ENCODE measurements at places on chromosomes 12 and 14.

DNA sequence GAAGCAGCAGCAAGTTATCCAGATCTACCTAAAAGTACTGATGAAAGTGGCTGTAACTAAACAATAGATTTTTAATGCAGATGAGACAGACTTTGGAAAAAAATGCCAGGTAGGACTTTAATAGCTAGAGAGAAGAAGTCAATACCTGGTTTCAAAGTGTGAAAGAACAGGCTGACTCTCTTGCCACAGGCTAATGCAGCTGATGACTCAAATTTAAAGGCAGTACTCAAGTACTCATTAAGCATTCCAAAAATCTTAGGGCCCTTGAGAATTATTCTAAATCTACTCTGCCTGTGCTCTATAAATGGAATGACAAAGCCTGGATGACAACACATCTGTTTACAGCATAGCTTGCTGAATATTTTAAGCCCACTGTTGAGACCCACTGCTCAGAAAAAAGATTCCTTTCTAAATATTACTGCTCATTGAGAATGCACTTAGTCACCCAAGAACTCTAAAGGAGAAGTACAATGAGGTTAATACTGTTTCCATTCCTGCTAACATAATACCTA lies 68.6 kb upstream of the SYT1 start:
- no peak for DNase-seq

- no peak for DNase-seq
These were observed 580.1 kb downstream of the ALG10 start for GRCh38 chr12:34602213-34602940.

DNA sequence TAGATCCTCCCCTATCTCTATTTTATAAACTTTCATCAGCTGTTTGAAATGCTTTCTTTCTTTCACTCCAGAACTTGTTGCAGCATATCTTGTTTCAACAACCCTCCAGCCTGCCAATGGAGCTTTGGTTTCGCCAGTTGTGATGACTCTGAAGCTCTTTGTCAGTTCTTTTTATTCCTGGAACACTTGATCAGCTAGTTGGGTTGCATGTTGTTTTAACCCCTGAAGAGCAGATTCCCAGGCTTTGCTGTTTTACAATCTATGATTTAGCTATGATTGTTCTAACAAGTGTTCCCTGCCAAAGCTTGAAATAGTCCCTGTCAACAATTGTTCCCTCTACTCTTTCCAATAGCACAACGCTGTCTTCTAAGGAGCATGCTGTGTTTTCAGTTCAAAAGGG lies 50.6 kb upstream of the FUT8 start:
- peak; percentile 83 for DNase-seq

- no peak for DNase-seq
These were observed 51.4 kb downstream of the CLMN start for GRCh38 chr14:95268350-95268749.

DNA sequence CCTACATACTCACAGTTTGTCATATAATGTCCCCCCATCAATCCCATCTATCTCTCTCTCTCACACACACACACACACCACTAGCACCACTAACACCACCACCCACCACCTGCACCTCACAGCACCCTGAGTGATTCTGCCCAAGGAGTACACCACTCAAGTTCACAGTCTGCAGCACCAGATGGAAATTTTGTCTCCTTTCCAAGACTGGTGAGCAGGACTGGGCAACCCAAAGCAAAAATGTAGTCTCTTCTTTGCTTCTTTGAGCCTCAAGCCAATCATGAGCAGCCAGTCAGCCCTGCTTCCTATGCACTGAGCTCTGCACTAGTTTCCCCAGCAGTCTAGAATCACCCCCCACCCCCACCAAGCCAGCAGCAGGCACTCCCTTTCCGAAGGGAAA lies 15.0 kb upstream of the ARMH4 start:
- peak; percentile 18 for DNase-seq

DNA sequence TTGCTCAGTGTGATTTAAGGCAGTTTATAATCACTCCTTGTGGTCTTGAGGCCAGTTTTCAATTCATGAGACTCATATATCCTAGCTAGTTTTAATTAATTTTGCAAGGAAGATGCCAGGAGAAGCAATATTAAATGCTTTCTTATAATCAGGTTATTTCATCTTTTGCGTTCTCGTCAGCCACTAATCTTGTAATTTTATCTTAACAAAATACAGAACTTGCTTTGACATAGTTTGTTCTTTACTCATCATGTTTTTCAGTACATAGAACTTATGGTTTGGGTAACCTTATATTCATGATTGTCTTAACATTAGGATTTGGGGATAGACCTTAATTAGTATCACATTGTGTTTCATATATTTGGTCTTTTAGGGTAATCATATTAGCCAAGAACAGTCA lies 76.0 kb downstream of the LIN52 start:
- no peak for DNase-seq

DNA sequence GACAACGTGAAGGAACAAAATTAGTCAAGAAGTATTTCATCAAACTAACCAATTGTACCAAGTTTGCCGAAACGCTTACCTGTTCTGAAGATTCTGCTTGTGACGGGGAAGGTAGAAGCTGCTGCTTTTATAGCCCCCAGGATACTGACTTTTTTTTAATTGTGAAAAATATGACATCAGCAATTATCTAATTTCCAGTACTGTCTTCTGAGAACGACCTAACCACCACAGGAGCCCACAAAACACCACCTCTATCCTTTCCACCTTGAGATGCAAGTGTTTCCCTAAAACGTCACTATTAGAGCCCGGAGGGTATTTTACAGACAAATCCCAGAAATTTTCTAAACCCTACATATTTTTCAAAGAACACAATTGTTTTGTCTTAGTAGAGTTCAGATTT lies at the start of gene IL22:
Gene IL22, minus strand, starts transcription at position 101 of the 400 bp plus-strand sequence. CDS start 156 bp downstream, outside the sequence.
- DNase-seq = no peak

DNA sequence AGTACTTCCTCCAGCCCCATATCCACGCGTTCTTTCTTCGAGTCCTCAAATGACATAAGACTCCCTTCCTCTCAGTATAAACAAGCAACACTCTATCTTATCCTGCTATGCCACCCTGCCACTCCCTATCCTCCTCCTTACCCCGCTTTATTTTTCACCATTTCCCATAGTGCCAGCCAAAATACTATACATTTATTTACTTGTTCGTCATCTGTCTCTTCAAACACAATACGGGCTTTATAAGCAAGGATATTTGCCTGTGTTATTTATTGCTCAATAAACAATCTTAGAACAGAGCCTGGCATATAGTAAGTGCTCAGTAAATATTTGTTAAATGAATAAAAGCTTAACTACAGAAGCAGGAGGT lies 444.9 kb downstream of the EGLN3 start:
- DNase-seq = no peak

DNA sequence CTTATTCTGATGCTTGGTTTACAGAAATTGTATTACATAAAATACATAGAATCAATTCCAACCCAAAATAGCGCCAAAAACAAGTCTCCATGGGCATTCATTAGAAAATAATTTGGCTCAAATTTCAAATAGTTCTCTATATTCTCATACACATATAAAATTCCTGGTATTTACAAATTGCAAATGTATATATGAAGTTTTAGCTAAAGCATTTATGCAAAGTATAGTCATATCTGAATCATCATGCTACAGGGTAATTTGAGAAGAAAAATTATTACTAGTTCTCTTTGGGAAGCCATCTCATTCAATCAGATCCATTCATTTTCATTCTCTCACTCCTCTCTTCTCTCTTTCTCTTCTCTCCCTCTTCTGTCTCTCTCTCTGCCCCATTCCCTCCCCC lies 257.8 kb downstream of the DPF3 start:
- DNase-seq = no peak

GRCh38 chr12:793711-794110 lies 41.3 kb downstream of the WNK1 start:
- DNase-seq = no peak

DNA sequence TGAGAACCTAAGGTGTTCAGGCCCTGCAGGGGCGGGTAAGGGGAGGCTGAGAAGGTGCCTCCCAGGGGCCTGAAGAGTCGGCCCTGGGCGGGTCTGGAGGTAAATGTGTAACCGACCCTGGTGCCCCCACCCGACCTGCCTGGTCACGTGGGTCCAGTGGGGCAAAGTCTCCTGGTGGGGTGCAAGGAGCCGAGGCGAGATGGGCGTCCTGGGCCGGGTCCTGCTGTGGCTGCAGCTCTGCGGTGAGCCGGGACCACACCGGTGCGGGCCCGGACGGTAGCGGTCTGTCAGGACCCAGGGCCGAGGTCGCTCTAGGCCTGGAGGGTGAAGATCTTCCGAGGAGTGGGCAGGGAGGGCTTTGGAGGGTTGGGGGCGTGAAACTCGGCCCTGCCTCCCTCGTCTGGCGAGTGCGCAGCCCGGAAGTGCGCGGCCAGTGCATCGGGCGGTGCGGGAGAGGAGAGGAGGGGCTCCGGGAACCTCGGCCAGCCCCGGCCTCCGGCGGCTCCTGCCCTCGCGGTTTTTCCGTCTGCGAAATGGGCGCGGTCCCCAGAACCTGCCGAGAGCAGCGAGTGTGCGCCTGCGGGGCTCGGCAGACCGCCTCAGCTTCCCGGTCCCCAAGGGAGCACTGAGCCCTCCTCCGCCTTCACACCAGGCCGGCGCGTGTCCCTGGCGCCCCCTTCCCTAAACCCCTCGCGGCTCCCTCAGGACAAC lies at the start of gene AMN:
Gene AMN, plus strand, starts transcription at position 174 of the 711 bp plus-strand sequence. Its CDS starts 26 bp downstream, at position 200.
- no peak for DNase-seq

- DNase-seq = peak; percentile 42
These were observed 64.2 kb downstream of the MBIP start for GRCh38 chr14:36256126-36256801.

GRCh38 chr14:104295681-104296387 lies 157.4 kb downstream of the KIF26A start:
- DNase-seq = no peak

GRCh38 chr14:76923431-76924370 lies 97.5 kb downstream of the LRRC74A start:
- no peak for DNase-seq

- no peak for DNase-seq
These were observed 25.2 kb downstream of the RASSF3 start for GRCh38 chr12:64635356-64635998.

DNA sequence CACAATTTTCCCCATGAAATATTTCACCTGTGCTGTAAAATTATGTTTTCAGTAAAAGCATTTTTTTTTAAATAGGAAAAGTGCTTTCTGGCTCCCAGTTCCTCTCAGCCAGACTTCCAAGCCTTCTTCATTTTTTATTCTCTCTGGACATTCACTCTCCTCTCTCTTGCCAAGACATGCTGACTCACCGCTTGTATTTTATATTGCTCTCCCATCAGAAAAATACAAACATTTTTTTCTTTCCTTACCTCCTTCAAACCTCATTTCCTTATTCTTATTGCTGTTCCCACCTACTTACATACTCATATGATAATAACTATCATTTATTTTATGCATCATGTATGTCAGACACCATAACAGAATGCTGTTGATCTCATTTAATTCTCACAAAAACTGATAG lies 37.7 kb upstream of the ZNF641 start:
- DNase-seq = peak; percentile 40

DNA sequence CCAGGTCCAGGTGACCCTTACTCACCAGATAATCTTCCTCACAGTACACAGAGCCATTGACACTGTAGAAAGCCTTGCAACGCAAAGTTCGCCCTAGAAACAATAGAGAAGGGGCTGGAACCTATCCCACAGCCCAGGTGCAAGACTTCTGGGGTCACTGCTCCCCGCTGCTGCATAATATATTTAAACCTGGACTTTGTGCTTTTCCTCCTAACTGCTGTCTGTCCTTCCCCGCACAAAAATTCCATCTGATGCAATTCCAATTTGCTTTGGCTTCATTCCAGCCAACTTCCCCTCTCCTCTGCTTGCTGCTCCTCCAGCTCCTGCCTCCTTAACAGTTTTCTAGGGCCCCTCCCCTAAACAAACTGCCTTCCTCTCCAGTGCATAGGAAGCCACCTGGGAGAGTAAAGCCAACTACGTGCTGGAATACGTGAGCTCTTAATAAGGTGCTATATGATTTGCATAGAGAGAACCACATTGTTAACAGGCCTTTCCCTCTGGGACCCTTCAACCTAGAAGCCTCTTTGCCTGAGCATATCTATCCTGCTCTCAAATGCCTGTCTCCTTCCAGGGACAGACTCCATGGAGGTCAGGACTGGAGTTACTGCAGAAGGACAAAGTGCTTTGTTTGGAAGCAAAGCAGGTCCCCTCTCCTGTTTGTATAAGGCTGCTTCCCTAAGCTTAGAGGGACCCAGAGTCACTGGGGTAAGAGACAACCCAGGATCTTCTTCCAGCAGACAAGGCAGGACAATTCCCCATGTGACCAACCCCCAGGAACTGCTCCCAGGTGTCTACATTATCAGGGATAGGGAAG lies 5.5 kb downstream of the AJUBA start:
- peak; percentile 57 for DNase-seq

- no peak for DNase-seq
These were observed 9.9 kb upstream of the ACVR1B start for GRCh38 chr12:51941604-51942003.

DNA sequence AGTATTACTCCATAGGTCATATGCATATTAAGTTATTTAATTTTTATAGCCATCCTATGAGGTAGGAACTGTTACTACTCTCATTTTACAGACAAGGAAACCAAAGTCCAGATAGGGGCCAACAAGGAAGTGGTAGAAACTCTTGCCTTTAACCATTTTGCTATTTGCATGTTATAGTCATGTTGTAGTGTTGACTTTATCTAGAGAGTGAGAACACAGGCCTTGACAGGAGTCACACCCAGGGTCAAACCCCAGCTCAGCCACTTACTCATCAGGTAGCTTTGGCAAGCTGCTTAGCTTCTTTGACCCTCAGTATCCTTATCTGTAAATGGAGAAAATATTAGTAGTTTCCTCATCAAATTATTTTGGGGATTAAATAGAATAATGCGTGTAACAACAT lies 156.2 kb downstream of the CAND1 start:
- no peak for DNase-seq

- DNase-seq = no peak
These were observed 489.6 kb upstream of the GARIN6 start for GRCh38 chr12:99157946-99158345.

DNA sequence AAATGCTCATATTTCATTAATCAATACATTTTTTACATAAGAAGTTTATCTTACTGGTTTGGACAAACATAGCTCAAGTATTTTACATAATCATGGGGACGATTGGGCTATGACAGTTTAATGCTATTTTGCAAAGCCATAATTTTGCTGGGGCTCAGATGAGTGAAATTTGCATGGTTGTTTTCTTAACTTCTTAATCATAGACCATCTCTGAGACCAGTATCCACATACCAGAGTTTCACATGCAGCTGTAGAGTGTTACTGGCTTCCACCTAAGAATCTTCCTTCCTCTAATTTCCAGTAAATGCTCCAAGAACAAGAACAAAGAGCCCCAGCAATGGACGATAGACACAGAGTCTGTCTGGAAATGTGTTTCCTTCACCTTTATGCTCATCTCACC lies 303.0 kb upstream of the TMEM132C start:
- peak; percentile 16 for DNase-seq

DNA sequence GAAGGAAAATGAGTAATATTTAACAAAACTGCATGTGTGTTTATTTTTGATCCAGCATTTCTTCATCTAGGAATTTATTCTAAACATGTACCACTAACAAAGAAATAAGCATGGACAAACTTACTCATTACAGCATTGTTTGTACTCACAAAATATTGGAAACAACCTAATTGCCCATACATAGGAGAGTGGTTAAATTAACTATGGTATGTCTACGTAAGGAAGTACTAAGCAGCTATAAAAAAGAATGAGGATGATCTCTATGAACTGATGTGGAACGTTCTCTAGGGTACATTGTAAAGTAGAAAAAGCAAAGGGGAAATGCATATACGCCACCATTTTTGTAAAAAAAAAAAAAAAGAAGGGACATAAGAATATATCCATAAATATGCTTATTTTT lies 17.4 kb upstream of the TAS2R42 start:
- DNase-seq = no peak

- peak; percentile 80 for DNase-seq
These were observed 479.1 kb downstream of the ATP23 start for GRCh38 chr12:58420503-58420902.
